Neural crest cell (in vitro differentiated cells): ENCODE measurements at places on chromosomes 6 and 20. TPM values are rescaled to one million over a fixed set of nuclear protein-coding genes. Genes with fewer than 3 reads are reported as not detected.
A peak's percentile ranks its signal among the peaks of the same experiment; 100 is the strongest.

DNA sequence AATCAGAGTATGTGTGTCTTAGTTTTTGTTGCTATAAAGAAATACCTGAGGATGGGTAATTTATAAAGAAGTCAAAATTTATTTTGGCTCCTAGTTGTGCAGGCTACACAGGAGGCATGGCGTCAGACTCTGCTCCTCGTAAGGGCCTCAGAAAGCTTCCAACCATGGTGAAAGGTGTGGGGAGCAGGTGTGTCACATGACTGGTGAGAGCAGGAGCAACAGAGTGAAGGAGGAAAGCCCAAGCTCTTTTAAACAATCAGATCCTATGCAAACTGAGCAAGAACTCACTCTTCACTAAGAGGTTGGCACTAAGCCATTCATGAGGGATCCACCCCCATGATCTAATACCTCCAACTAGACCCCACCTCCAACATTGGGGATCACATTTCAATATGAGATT is 1524.3 kb downstream of the HACE1 start:
- no peak for DNase-seq

GRCh38 chr6:25585225-25585624 is 66.8 kb upstream of the SCGN start:
- DNase-seq, result no peak

DNA sequence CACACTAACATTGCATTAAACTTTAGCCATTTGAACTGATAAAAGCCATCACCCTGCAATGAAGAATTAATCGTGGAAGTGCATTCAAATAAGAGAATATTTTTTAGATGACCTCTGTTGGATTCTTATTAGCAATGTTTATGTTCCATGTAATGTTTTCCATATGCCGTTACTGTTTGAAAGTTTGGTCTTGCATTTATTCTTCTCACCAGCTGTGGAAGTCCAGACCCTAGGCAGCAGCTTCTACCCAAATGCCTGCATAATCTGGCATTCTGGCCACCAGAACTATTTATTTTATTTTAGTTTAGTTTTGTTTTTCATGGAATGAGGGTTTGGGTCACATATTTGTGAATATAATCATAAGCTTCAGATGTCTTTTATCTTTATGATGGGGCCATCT is 140.4 kb downstream of the SAMD5 start:
- DNase-seq, result no peak

GRCh38 chr6:160429620-160429895 is 81.4 kb downstream of the SLC22A3 start:
- DNase-seq, result no peak

DNA sequence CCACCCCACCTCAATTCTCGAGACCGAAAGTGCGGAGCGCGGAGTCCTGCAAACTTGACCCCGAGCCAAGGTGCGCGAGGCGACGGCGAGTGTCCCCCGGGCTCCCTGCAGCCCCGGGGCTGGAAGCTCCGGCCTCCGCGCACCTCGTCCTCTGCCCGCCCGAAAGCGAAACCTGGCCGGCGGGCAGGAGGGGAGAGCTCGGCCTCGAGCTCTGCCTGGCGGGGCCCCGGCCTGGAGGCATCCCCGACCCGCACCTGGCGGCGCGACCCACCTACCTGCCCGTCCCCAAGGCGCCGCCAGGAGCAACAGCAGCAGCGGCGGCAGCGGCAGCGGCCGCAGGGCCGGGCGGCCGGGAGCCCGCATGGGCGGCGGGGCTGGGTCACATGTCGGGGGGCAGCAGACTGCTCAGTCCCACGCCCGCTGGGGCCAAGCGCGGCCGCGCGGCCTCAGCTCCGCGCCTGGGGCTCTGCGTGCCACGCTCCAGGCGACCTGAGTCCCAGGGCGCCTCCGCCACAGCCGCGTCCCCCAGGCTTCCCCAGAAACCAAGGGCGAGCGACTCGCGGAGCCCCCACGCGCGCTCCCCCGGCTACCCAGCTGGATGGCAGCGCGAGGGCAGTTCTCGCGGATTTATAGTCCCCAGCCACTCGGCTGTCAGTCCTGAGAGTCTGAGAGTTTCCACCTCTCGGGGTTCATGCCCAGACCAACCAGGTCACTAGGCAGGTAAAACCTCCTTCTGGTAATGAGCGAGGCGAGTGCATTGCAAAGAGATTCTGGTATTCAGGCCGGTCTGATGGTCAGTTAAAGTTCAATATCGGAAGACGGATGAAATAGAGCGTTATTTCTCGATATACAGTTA is at the start of gene IL20RA:
TSS of gene IL20RA (minus strand) at position 600 of the 856 bp plus-strand sequence. CDS start at position 363, 237 bp downstream.
- DNase-seq, result peak; percentile 1

GRCh38 chr6:80254716-80255115 is 148.2 kb downstream of the BCKDHB start:
- no peak for DNase-seq

DNA sequence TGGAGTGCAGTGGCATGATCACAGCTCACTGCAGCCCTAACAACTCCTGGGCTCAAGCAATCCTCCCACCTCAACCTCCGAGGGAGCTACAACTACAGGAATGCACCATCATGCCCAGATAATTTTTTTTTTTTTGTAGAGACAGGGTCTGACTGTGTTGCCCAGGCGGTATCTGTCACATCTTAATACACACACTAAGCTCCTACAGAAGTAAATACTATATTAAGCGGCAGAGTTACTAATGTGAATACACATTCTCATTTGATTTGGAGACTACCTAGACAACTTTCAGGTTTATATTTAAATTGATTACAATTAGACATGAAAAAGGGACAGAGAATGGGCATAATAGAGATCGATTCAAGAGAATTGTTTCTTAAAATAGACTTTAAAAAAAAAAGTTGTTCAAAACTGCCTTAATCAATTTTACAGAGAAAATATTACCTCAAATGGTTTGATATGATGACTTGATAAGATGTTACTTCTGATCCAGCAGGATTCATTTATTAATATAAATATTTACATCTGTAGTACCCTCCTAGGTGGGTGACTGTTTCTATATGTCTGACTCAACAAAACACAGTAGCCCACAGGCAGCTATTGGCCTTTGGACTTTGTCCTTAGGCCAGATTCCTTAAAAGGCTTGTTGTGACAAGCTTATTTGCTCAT is 7.1 kb upstream of the LOC128125822 start:
- no peak for DNase-seq

- no peak for DNase-seq
Measured at GRCh38 chr20:16222859-16223411, 350.3 kb downstream of the KIF16B start.

GRCh38 chr20:2752567-2753460 is 47.6 kb downstream of the CPXM1 start:
- peak; percentile 53 for DNase-seq

GRCh38 chr20:24389686-24390085 is 79.7 kb upstream of the SYNDIG1 start:
- DNase-seq, result no peak

- no peak for DNase-seq
Measured at GRCh38 chr6:39812853-39813533, 20.8 kb downstream of the DAAM2 start.

GRCh38 chr20:53873230-53873604 is 197.2 kb downstream of the BCAS1 start:
- no peak for DNase-seq

DNA sequence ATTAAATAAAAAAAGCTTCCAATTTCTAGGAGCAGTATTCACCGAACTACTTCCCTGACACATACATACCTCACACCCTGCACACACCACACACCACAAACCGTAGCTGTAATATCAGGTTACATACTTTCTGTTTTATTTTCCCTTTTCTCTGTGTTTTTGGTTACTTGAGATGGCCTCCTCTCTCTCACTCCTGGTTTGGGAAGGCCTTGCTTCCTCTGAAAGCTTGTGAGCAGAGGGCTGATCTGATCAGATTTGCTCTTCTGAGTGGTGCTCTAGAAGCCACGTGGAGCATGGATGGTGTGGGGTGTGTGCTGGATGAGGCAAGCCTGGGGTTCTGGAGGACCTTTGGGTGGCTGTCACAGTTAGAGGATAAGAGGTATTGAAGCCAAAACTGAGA is 20.9 kb downstream of the UTRN start:
- DNase-seq, result no peak

GRCh38 chr6:71347119-71347518 is 58.5 kb downstream of the OGFRL1 start:
- no peak for DNase-seq

GRCh38 chr6:159952289-159953005 is 16.4 kb upstream of the IGF2R start:
- DNase-seq, result no peak

DNA sequence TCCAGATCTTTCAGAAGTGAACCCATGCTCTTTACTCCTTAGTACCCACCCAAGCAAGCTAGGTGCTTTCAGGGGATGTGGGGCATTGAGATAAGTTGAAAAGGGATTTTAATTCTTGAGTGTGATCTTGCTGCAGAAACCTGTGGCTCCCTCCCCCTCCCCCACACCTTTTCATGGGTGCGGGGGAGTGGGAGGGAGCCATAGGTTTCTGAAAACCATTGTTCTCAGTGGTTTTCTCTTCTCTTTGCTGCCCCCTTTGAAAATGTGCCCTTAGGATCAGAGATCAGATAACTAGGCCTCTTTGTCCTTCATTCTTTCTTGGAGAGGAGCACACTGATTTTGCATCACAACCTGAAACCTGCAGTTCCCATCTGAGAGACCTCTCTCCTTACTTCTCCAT is 2.4 kb downstream of the PCSK2 start:
- DNase-seq, result no peak

DNA sequence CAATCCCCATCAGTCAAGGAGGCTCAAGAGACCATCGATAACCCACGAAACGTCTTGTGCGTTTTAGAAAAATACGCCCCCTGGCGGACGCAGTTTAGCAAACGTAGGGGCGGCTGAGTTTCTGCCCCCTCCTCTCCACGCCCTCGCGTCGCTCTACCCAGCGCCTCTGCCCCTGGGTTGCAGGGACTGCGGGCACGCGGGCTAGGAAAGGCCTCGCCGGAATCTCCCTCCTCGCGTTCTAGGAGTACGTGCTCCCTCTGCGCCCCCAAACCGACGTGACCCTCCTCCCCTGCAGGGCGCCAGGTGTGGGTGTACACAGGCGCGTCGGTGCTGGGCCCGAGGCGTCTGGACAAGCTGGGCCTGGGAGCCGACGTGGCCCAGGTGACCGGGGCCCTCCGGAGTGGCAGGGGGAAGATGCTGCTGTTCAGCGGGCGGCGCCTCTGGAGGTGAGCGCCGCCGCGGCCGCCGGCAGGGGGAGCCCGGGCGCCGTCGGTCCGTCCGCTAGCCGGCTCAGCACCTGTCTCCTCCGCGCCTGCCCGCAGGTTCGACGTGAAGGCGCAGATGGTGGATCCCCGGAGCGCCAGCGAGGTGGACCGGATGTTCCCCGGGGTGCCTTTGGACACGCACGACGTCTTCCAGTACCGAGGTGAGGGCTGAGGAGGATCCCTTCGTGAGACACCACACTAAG is 5.3 kb downstream of the MMP9 start:
- peak; percentile 56 for DNase-seq

DNA sequence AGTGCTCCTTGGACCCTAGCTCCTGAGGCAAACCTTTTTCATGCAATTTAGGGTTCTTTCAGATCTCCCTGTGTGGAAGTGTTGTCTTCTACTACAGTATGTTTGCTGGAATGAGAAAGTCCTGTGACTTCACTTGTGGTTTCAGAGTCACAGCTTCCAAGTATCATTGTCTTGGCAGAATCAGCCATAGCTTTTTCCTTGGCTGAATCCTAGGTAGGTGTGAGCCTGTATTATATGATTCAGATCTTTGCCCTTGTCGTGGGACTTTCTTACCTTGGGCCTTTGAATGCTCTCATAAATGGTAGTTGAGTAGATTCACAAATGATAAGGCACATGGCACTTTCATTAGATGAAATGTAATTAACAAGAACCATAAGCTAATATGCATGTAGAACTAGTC is 16.5 kb downstream of the CARMIL1 start:
- DNase-seq, result no peak

DNA sequence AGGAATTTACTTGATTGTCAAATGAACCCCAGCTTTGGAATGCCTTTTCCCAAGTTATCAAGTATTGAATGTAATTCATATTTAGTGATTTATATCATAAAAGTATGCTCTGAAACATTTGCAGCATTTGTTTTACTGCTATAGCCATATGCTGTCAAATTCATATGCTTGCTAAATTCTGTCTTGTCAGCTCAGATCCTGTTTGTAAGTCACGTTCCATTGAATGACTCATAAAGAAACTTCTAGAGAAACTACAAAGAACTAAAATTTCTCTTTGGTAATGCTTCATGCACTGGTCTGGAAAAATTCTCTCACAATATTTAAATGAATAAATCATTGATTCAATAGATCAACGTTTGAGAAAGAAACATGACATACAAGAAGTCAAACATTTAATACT is 445.9 kb downstream of the PHF3 start:
- no peak for DNase-seq

DNA sequence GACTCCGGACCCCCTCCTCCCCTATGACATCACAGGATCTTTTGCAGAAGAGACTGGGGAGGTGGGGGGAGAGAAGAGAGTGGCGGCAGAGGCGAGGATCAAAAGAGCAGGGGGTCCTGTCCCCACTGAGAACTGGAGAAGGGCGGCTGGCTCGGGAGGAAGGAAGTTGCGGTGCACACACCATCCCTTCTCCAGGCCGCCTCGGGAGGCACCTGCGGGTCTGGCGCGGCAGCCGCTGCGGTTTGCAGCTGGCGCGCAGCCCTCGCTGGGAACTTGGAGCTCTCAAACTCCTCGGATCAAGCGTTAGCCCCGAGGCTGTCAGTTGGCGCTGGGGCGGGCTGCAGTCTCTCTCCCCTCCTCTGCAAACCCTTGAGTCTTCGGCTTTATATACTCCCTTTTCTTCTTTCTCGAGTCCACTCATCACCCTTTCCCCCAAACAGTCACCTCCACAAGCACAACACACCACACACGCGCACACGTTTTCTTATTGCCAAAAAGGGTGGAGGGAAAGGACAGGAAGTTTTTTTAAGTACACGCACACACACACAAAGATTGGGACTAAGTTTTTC is 180.7 kb downstream of the TBXT start:
- DNase-seq, result no peak

GRCh38 chr6:5128351-5128750 is 43.2 kb downstream of the PPP1R3G start:
- DNase-seq, result no peak

- no peak for DNase-seq
Measured at GRCh38 chr6:135423649-135424128, 73.9 kb downstream of the AHI1 start.

Gene EYA2
- total RNA-seq, result 1.3 and 1.4 TPM in 2 replicates

Gene TRIM31
- not detected in 2 replicates for total RNA-seq

Gene ZBP1
- total RNA-seq, result not detected in 2 replicates

Gene TXLNB
- total RNA-seq, result 0.61 and 0.65 TPM in 2 replicates

Gene TBC1D20
- total RNA-seq, result 30.4 and 33.3 TPM in 2 replicates

Gene C6orf132
- total RNA-seq, result 0.14 and 0.26 TPM in 2 replicates

Gene OSER1
- 26.6 and 29.8 TPM in 2 replicates for total RNA-seq

Gene FERMT1
- total RNA-seq, result 0.23 TPM in 1 of 2 replicates, not detected in the other

Gene GRIK2
- total RNA-seq, result 10.5 and 11.0 TPM in 2 replicates

Gene CALHM4
- not detected in 2 replicates for total RNA-seq

Gene CLDN20
- not detected in 2 replicates for total RNA-seq

Gene EIF6
- 112 and 116 TPM in 2 replicates for total RNA-seq

Gene KIF6
- 1.5 and 2.3 TPM in 2 replicates for total RNA-seq

Gene NRN1
- 1.3 and 1.5 TPM in 2 replicates for total RNA-seq
